ENCODE measurements at places on chromosomes 16 and 17. TPM values are rescaled to one million over a fixed set of nuclear protein-coding genes. Genes with fewer than 3 reads are reported as not detected.

The HCRT gene
- not detected for total RNA-seq

The HOXB5 gene
- not detected for total RNA-seq

The ABCC12 gene
- total RNA-seq: not detected

The CDYL2 gene
- 15.8 TPM for total RNA-seq

The ADAD2 gene
- not detected for total RNA-seq

The SOX8 gene
- total RNA-seq: 2.3 TPM

The NACA2 gene
- total RNA-seq: not detected

The ABCA8 gene
- total RNA-seq: not detected

The WDR45B gene
- 49.8 TPM for total RNA-seq

The CHTF8 gene
- 28.5 TPM for total RNA-seq

The TBC1D3B gene
- 1.6 TPM for total RNA-seq

The TBX21 gene
- total RNA-seq: 10.6 TPM

The SHISA9 gene
- not detected for total RNA-seq

The NHLRC4 gene
- total RNA-seq: 0.55 TPM

The TMC5 gene
- not detected for total RNA-seq

The TP53TG3C gene
- total RNA-seq: not detected

The TNFSF13 gene
- 1.1 TPM for total RNA-seq

The EXOC7 gene
- 90.6 TPM for total RNA-seq

The CARHSP1 gene
- 27.8 TPM for total RNA-seq

The ZPBP2 gene
- not detected for total RNA-seq

The TEX14 gene
- 0.47 TPM for total RNA-seq

The NPIPA3 gene
- total RNA-seq: 2.3 TPM

The CES3 gene
- total RNA-seq: 1.1 TPM

The PPM1E gene
- total RNA-seq: not detected

The MT4 gene
- total RNA-seq: not detected

The CCL4L2 gene
- not detected for total RNA-seq

The XAF1 gene
- total RNA-seq: 24.9 TPM

The DPEP1 gene
- total RNA-seq: not detected

The ADGRG1 gene
- total RNA-seq: 1.8 TPM

The CNGB1 gene
- total RNA-seq: not detected

The CTRB2 gene
- total RNA-seq: not detected

The OSBPL7 gene
- total RNA-seq: 30.8 TPM

The CETP gene
- not detected for total RNA-seq

The KRT40 gene
- total RNA-seq: not detected

The ALOX15B gene
- total RNA-seq: not detected

The HBZ gene
- not detected for total RNA-seq

The CCL13 gene
- total RNA-seq: not detected

The EVPLL gene
- not detected for total RNA-seq

The TRPV3 gene
- 0.56 TPM for total RNA-seq

The SIRT7 gene
- total RNA-seq: 57.5 TPM

The HIC1 gene
- total RNA-seq: 3.0 TPM

The SLC9A5 gene
- total RNA-seq: 3.1 TPM
